ENCODE measurements at places on chromosomes 7 and 10. TPM values are rescaled to one million over a fixed set of nuclear protein-coding genes. Genes with fewer than 3 reads are reported as not detected.

The SUV39H2 gene
- total RNA-seq, result 5.9 TPM

The SEC61G gene
- total RNA-seq, result 91.8 TPM

The POT1 gene
- total RNA-seq, result 19.3 TPM

The FANK1 gene
- 5.3 TPM for total RNA-seq

The SPRN gene
- total RNA-seq, result not detected

The INHBA gene
- 17.9 TPM for total RNA-seq

The TCF7L2 gene
- total RNA-seq, result 35.3 TPM

The DTX2 gene
- total RNA-seq, result 47.4 TPM

The TRPV5 gene
- total RNA-seq, result not detected

The ATRNL1 gene
- 2.7 TPM for total RNA-seq

The THSD7A gene
- total RNA-seq, result 15.0 TPM

The AKR1D1 gene
- 0.37 TPM for total RNA-seq

The HOXA3 gene
- total RNA-seq, result 1.8 TPM

The ST7 gene
- total RNA-seq, result 22.1 TPM

The DLX6 gene
- total RNA-seq, result not detected

The CNPY1 gene
- not detected for total RNA-seq

The RAMP3 gene
- 23.2 TPM for total RNA-seq

The GFRA1 gene
- 18.3 TPM for total RNA-seq

The GIGYF1 gene
- total RNA-seq, result 56.2 TPM

The PCLO gene
- total RNA-seq, result 7.4 TPM

The TMEM213 gene
- total RNA-seq, result 0.12 TPM

The BAIAP2L1 gene
- total RNA-seq, result 55.8 TPM

The AKR1C3 gene
- total RNA-seq, result 553 TPM

The PMS2 gene
- total RNA-seq, result 10.5 TPM

The ZP3 gene
- 5.6 TPM for total RNA-seq

The GNGT1 gene
- not detected for total RNA-seq

The VAX1 gene
- not detected for total RNA-seq

The PTPRN2 gene
- 11.9 TPM for total RNA-seq

The CALML5 gene
- total RNA-seq, result not detected

The STMP1 gene
- total RNA-seq, result 35.2 TPM

The AASS gene
- total RNA-seq, result 25.1 TPM

The ANTXRL gene
- total RNA-seq, result not detected

The LOXL4 gene
- total RNA-seq, result 4.9 TPM

The CDHR1 gene
- 0.66 TPM for total RNA-seq

The FKBP6 gene
- total RNA-seq, result not detected

The MKRN1 gene
- total RNA-seq, result 118 TPM

The STEAP4 gene
- total RNA-seq, result 9.8 TPM

The CPED1 gene
- 58.6 TPM for total RNA-seq

The CFAP43 gene
- 1.9 TPM for total RNA-seq

The MDFIC gene
- 13.7 TPM for total RNA-seq

The SMKR1 gene
- 2.0 TPM for total RNA-seq
